Caco-2 (cell line): ENCODE measurements at places on chromosomes 6 and 20. TPM values are rescaled to one million over a fixed set of nuclear protein-coding genes. Genes with fewer than 3 reads are reported as not detected.

DNAH8 gene
- not detected in 2 replicates for total RNA-seq

FAM209B gene
- total RNA-seq: not detected in 2 replicates

LRFN2 gene
- not detected in 2 replicates for total RNA-seq

EMILIN3 gene
- total RNA-seq: 0.50 and 0.51 TPM in 2 replicates

STX16 gene
- total RNA-seq: 82.2 and 97.0 TPM in 2 replicates

DYNLT2 gene
- total RNA-seq: 2.4 and 2.6 TPM in 2 replicates

TREM1 gene
- not detected in 2 replicates for total RNA-seq

BICRAL gene
- total RNA-seq: 5.0 and 5.3 TPM in 2 replicates

DDO gene
- total RNA-seq: not detected in 2 replicates

SULF2 gene
- total RNA-seq: 48.6 and 66.1 TPM in 2 replicates

RPL10A gene
- 1,082 and 1,106 TPM in 2 replicates for total RNA-seq

ZBTB2 gene
- total RNA-seq: 23.7 and 23.9 TPM in 2 replicates

CD2AP gene
- 65.3 and 69.3 TPM in 2 replicates for total RNA-seq

POM121L2 gene
- total RNA-seq: not detected in 2 replicates

EFCAB8 gene
- 1.8 and 2.0 TPM in 2 replicates for total RNA-seq

GPSM3 gene
- total RNA-seq: 0.41 and 0.67 TPM in 2 replicates

STXBP5 gene
- total RNA-seq: 17.7 and 17.9 TPM in 2 replicates

C6orf132 gene
- total RNA-seq: 56.2 and 61.2 TPM in 2 replicates

FAM162B gene
- total RNA-seq: not detected in 2 replicates
